Fibroblast of upper back skin (primary cell): ENCODE measurements at places on chromosomes 11 and 22.

- peak; percentile 46 for DNase-seq
These were observed 249.1 kb downstream of the FAT3 start for GRCh38 chr11:92473736-92474135.

DNA sequence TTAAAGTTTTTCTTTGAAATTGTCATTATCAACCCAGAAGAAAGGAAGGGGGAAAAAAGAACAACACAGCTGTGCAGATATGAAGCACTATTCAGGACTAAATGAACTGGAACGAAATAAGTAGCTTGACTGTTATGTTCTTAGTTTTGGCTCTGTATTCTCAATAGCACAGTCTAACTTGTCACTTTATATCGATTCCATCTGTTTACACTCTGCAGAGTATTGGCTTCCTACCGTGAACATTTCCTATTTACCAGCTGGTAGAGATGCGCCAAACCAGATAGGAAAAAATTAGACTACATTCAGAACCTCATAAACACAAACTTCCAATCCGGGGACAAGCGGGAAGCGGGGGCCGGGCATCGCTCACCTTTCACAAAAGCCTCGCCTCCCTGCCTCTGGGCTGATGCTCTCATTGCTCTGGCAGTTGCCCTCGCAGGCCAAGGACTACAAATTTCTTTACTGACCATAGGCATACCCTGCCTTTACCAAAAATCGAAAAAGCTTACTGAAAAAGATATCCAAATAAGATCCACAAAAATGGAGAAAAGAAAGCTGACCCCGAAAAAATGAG lies 66.2 kb downstream of the EFCAB6 start:
- no peak for DNase-seq

DNA sequence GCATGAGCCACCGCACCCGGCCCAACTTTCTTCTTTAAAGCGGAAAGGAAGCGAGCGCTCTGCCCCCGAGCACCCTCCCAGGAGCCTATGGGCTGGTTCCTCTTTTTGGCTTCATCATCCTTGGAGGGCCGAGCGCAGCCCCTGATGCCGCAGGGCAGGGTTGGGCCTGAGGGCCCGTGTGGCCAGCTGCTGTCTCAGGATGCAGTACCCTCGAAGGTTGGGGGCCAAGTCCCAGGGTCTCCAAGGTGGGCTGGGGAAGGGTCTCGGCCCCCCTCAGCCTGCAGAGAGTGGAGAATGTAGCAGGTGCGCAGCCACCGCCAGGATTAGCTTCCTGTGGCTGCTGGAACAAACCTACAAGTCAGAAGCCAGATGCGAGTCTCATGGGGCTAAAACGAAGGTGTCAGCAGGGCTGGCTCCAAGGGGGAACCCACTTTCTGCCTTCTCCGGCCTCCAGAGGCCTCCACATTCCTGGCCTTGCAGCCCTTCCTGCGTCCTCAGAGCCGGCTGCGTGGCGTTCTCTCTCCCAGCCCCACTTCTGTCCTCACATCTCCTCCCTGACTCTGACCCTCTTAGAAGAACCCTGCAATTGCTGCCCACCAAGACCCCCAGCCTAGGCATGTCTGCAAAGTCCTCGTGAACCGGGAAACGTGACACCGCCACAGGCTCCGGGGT lies 2.9 kb downstream of the PANX2 start:
- DNase-seq = no peak

GRCh38 chr11:114208377-114208776 lies 87.8 kb upstream of the NNMT start:
- no peak for DNase-seq

GRCh38 chr11:125110506-125110905 lies 920 bp downstream of the TMEM218 start:
- DNase-seq = no peak

DNA sequence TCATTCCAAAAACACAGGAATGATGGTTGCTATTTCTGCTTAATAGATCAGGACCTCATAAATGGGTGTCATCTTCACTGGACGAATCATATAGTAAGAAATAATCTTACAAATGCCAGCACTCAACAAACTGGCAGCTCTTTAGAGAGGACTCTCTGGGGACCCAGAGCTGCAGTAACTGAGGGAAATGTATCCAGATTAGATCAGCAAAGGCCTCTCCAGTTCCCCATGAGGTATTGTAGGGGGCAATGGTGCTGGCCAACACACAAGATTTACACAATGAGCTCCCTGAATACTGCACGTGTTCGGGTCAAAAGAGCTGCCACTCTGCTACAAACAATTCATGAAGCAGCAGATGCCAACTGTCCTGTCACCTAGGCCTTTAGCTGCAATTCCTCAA lies 110.2 kb downstream of the RBFOX2 start:
- peak; percentile 29 for DNase-seq

DNA sequence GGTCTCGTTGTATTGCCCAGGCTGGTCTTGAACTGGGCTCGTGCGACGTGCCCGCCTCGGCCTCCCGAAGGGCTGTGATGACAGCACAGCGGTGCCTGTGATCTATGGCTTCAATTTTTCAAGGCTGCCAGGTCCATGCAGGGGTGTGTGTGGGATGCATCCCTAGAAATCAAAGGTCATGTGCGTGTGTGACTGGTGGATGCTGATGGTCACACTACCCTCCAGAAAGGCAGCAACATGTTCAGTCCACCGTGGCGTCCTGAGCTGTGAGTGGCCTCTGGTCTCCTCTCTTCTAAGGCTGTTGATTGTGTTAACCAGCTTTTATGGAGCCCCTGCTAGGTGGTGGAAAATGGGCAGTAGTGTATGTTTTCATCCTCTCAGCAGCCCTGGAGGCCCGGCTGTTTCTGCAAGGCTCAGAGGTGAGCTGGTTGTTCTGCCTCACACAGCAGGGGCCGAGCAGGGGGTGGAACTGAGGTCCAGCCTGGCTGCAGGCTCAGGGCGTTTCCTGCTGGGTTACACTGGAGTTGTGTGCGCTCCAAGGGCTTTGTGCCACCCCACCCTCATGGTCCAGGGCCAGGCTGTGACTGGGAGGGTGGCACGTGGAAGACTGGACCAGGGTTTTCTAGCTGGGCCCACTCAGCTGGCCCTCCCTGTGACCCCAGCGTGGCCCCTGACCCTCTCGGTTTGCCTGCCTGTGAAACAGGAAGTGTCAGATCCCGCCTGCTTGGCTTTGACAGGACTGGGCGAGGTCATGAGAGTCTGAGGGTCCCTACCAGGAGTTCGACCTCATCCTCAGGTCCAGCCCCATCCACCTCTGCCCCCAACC lies 7.7 kb downstream of the BIK start:
- no peak for DNase-seq
